ENCODE measurements at places on chromosomes 1 and 21.

DNA sequence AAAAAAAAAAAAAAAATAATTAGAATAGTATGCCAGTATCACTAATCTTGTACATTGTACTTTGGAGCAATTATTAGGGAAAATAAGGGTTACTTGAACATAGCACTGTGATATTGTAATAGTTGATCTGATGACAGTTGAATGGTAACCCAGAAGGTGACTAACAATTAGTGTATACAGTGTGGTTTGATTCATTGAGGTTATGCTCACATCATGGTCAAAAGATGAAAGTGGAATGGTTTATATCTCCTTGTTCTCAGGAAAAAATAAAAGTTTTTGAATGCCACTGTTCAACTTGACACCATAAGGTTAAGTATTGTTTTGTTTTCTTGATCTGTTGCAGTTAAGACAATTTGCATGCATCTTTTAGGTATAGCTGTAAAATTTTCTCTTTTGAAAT is 87.0 kb downstream of the GPR52 start:
- no peak for DNase-seq

DNA sequence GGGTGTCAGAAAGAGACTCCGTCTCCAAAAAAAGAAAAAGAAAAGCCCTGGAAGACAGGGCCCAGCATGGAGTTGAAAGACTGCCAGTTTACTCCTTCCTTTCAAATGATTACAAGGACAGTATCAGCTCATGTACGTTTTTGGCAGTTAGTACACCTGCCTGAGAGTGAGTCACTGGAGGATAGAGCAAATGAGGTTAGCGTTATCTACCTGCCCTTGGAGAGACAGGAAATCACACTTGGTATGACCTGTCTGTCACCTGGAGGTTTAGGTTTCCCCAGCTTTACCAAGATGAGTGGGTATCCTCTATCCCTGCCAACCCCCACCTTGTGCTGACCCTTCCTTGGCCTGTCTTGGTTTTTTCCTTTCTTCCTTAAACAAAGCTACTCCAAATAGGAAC is 96.8 kb upstream of the BMP8A start:
- no peak for DNase-seq

GRCh38 chr1:83882906-83883305 is 116.0 kb downstream of the TTLL7 start:
- DNase-seq: no peak

DNA sequence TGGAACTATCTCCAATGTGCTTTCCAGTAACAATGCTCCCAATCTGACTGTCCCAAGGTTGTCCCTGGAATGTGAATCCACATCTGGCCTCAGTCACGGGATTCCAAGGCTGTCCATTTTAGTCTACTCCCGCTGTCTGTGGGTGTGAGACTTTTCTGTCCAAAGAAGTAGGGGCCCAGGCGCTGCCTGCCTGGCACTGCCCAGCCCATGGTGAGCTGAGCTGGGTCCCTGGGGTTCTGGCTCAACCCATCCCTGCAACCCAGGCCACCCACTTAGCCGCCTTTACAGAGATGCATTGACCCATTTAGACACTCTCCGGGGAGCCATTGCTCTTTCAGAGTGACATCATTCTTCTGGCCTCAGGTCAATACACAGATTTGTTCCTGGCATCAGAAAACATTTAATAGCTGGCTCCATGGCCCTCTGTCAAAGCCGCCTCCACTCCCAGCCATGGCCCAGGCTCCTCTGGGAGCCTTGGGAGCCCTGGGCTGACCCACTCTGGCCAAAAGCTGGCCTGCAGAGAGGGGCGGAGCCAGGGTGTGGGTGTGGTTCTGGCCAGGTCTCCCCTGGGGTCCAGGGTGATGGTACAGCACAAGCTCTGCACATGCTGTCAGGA is 47.2 kb upstream of the PAX7 start:
- DNase-seq: no peak

- DNase-seq: no peak
These were observed 63.7 kb downstream of the SLC66A1 start for GRCh38 chr1:19375631-19376400.

DNA sequence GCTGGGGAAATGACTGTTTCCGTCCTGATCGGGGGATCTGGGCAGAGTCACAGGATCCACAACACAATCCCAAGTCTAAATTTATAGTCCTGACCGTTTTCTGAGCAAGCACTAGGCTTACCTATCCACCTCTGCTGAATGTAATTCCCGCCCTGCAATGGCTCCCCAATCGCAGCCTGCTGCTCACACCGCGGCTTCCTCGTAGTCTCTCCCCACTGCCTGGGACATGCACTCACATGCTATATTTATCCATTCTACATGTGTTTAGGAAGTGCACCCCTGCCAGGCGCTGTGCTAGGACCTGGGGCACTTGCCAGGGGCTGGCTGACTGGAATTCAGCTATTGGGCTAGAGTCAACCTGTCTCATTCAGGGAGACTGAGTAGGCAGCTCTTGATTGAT is 246.6 kb upstream of the CSF3R start:
- no peak for DNase-seq

- DNase-seq: no peak
These were observed 91.2 kb downstream of the UBIAD1 start for GRCh38 chr1:11364170-11364569.

GRCh38 chr1:89855413-89856123 is 34.7 kb downstream of the LRRC8D start:
- no peak for DNase-seq

- DNase-seq: no peak
These were observed 49.6 kb upstream of the BMP8A start for GRCh38 chr1:39441797-39442196.

- no peak for DNase-seq
These were observed 625.2 kb upstream of the NCAM2 start for GRCh38 chr21:20373031-20373430.

DNA sequence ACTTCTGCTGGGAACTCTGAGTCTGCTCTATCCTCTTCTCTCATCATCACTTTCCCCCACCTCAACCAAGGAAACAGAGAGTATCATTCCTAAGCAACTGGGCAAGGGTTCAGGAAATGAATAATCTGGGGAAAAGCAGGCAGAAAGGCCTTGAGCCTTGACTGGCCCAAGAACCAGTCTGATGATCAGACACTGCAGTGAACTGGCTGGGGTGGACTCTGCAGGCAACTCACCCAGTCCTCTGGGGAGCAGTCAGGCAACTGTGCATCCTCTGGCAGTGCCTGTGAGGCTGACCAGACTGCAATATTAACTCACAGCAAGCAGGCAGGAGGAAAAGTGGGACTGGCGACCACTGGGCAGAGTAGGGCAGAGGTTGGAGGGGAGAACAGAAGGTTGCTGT is 991 bp downstream of the ANKRD35 start:
- DNase-seq: no peak

DNA sequence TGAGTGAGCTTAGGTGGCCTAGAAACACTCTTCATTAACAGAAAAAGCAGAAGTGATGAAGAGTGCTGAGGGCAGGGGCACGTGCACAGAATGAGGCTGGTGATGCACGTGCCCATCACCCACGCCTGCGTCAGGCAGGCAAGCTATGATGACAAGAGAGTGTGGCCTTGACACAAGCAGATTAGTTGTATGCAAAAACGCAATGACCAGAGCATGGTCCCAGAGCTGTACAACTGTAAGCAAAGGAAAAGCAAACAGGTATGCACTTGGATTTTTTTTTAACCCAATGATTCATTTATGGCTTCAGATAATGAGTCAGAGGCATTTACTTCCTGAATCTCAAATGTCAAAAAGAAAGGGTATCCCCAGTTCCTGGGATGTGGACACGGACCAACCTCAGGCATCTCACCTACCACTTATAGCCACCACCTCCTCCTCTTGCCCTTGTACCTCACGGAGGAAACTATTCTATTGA is 9.1 kb upstream of the TMEM61 start:
- DNase-seq: no peak

GRCh38 chr1:30046751-30047150 is 676.6 kb downstream of the MATN1 start:
- DNase-seq: no peak

- DNase-seq: no peak
These were observed 367.4 kb downstream of the CAMTA1 start for GRCh38 chr1:7152655-7153054.

DNA sequence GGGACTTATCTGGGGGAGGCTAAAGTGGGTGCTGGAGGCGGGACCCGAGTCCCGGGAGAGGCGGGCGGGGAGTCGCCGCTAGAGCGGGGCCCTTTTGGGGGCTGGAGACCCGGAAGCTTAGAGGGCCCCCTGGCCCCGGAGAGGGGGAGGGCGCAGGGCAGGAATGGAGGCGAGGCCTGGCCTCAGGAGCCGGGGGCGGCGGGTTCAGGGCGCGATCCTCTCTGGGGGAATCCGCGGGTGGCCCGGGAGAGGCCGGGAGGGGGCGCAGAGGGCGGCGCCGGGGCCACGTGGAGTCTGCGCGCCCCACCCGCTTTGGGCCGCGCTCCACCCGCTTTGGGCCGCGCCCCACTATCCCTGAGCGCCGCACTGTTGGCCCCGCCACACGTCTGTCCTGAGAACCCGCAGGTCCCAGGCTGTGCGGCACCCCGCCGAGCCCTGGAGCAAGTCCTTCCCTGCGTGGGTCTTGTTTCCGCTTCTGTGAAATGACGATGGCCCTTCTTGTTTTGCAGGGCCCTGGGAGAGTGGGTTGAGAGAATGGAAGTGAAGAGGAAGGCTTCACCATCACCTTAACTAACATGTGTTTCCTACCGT is 84.4 kb downstream of the NKAIN1 start:
- peak; percentile 11 for DNase-seq

- no peak for DNase-seq
These were observed 25.6 kb downstream of the PADI3 start for GRCh38 chr1:17274186-17275170.

- DNase-seq: no peak
These were observed 164.2 kb upstream of the PTBP2 start for GRCh38 chr1:96557336-96557735.

- no peak for DNase-seq
These were observed 97.5 kb upstream of the EDN2 start for GRCh38 chr1:41582004-41582325.

DNA sequence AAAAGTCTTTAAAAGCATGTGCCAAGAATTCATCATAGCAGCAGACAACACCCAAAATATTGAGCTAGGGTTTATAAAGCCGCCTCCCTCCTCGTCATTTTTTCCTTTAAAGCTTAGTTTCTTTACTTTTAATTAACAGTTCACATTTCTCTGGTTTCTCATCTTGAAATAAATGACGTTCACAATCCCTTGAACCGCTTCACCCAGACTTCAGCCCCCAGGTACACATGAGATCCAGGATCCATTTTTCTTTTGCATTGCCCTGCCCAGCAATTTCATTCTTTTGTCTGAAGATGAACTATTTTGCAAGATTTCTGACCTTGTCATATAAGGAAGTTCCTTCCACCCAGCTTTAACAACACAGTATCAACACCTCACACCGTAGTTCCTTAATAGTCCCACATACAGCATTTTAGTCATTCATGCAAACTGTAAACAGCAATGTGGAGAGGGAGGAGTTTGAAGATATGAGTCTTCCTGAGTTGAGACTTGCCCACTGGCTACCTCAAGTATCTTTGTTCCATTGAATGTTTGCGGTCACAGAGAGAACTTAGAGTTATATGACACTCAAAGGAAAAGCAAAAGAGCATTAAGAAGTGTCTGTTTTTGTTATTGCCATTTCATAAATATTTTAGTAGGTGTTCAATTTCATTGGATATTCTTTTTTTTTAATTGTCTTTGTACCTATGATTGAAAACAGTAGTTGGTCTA is 35.3 kb upstream of the CACYBP start:
- DNase-seq: no peak

DNA sequence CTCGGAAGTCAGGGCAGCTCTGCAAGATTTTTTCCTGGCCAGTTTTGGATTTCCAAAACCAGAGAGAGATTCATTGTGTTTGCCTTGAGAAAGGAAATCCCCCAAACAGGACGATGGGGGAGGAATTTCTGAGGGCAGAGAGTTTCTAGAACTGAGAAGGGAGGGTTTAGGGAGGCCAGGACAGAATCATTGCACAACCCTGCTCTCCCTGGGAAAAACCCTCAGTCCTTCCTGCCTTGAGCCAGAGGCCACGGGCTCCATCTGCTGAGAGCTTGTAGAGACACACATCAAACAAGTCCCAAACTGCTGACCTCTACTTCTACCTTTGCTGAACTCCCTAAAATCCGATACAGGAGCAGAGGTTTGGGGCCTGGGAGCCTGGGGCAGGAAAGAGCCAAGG is 99.7 kb downstream of the NMNAT2 start:
- no peak for DNase-seq

DNA sequence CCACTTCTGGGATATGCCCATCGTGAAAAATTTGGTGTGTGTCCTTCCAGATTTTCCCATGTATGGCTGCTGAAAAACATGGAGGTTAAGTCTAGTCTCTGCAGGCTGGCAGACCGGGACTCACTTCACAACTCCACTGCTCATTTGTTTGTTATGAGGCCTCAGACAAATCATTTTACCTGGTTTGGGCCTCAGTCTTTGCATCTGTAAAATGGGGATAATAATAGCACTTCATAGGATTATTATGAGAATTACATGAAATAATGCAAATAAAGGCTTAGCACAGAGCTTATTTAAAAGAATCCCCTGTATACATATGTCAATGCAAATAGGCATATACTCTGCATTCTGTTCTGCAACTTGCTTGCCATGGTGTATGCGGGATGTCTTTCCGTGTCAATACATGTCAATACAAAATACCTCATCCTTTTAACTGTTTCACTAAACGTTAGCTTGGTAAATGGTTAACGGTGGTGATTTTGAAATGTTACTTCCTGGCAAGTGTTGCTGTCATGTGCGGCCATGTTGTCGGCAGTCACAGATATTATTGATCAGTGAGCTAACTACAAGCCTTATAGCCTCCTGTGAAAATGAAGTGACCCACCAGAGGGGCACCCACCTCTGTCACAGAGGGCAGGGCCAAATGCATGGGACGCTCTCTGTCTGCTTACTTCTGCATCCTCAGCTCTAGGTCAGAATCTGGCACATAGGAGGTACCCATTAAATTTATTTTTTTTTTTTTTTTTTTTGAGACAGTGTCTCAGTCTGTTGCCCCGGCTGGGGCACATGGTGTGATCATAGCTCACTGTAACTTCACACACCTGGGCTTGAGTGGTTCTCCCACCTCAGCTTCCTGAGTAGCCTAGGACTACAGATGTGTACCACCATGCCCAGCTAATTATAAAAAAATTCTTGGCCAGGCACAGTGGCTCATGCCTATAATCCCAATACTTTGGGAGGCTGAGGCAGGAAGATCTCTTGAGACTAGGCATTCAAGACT is 4.3 kb downstream of the LCK start:
- no peak for DNase-seq

Measured in stimulated activated CD8-positive, alpha-beta memory T cell treated with anti-CD3 and anti-CD28 coated beads, Interleukin-7, amount 100 ng/mL, for 1 hour (primary cell).